ENCODE measurements at places on chromosomes 1 and 21. TPM values are rescaled to one million over a fixed set of nuclear protein-coding genes. Genes with fewer than 3 reads are reported as not detected.

GJB3 gene
- not detected for total RNA-seq

DNA sequence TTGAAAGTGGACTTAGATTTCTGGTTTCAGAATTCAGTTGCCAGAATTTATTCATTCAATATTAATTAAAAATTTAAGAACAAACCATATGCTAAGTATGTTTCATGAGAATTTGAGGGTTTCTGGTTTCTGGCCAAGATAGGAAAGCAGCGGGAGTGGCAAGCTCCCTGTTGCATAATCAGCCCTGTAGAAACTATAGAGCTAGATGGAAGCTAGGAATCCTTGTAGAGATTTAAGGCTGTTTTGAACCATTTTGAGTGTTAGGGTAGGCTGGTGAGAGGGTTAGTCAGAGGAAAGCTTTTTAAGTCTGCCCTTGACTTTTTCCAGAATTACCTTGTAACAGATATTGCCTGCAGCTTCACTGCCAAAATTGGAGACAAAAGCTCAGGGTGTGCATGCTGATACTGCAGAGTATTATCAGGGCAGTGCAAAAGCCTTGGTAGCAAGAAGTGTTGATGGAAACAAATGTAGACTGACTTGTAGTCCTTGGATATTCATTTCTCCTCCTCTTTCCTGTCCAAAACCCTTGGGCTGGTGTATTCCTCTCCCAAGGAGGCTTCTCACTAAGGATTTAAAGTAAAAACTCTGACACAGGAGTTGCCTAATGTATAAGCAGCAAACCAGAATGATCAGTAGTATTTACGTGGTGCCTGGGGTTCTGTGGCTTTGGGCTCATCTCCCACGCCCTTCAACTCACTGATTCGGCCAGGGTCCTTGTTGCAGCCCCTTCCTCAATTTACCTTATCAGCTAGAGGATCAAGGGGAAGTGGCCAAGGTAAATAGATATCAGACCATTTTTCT lies 12.6 kb upstream of the GIPC2 start:
- DNase-seq: no peak
- H3K36me3 ChIP-seq: no peaks in the 10 kb centered on the region
- no peak overlapping the region for H3K27ac ChIP-seq
- H3K4me1 ChIP-seq: no peaks in the 10 kb centered on the region
- no peak overlapping the region for H3K4me3 ChIP-seq

GRCh38 chr1:107357376-107357775 lies 216.5 kb downstream of the NTNG1 start:
- H3K27ac ChIP-seq: no peak overlapping the region
- H3K36me3 ChIP-seq: no peaks in the 10 kb centered on the region
- DNase-seq: no peak
- H3K4me3 ChIP-seq: no peak overlapping the region
- no peaks in the 10 kb centered on the region for H3K27me3 ChIP-seq

- H3K36me3 ChIP-seq: peaks cover 6% of the 10 kb centered on the region
- DNase-seq: no peak
- H3K27ac ChIP-seq: no peak overlapping the region
- H3K27me3 ChIP-seq: no peaks in the 10 kb centered on the region
Measured at GRCh38 chr1:2275796-2276536, 47.8 kb downstream of the SKI start.

- H3K27ac ChIP-seq: no peak overlapping the region
- peaks cover 5% of the 10 kb centered on the region for H3K36me3 ChIP-seq
- H3K4me1 ChIP-seq: no peaks in the 10 kb centered on the region
- DNase-seq: no peak
- peaks cover 15% of the 10 kb centered on the region for H3K27me3 ChIP-seq
Measured at GRCh38 chr21:34684174-34684876, 15.5 kb downstream of the CLIC6 start.

Measured in activated CD8-positive, alpha-beta T cell treated with anti-CD3 and anti-CD28 coated beads, Interleukin-2, amount 10 ng/mL, durations not matched to agents 7 days and 5 days (primary cell).